Stimulated activated CD8-positive, alpha-beta memory T cell treated with anti-CD3 and anti-CD28 coated beads, Interleukin-7, amount 100 ng/mL, for 1 hour (primary cell): ENCODE measurements at places on chromosomes 1 and 21.

DNA sequence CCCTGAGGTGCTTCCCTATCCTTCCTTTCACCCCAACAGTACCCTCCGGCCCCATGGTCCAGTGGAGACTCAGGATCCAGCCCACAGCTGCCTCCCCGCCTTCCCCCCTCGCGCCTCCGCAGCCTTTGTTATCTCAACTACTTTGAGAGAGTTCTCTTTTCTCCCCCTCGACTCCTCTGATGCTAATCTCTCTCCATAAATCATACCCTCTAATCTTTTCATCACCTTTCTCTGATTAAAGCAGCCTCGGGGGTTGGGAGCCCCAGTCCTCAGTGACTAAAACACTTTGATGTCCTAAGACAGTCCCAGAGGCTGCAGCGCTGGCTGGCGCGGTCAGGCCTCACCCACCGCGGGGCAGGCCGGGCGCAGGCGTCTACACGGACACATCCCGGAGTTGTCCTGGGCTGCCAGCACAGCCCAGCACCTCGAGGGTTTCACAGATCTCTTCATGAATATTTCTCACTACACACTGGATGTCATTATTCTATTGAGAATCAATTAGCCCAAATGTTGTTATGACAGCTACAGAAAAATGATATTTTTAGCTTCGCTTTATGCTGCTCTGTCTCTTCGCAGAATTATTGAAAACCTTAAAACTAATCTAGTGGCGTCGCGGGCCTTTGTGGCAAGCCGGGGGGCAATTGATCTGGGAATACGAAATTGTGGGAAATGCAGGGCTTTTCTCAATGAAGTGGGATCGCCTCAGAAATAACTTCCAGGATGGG, 289.5 kb downstream of the RRAGC start:
- DNase-seq, result no peak

DNA sequence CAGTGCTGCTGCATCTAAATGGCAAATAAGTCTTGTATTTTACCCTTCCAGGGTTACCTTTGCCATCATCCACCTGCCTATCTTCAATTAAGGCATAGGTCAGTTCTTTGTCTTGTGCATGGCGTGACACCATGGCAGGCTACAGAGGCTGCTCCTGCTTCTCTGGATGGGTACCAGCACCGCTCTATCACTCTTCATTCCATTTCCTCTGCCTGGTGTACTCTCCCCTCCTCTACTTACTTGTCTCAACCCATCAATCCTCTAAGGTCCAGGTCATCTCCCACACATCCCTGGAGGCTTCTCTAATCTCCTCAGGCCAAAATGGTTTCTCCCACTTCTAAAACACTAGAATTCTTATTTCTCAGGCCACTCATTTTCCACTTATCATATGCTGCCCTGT, 257.5 kb downstream of the BARHL2 start:
- no peak for DNase-seq

DNA sequence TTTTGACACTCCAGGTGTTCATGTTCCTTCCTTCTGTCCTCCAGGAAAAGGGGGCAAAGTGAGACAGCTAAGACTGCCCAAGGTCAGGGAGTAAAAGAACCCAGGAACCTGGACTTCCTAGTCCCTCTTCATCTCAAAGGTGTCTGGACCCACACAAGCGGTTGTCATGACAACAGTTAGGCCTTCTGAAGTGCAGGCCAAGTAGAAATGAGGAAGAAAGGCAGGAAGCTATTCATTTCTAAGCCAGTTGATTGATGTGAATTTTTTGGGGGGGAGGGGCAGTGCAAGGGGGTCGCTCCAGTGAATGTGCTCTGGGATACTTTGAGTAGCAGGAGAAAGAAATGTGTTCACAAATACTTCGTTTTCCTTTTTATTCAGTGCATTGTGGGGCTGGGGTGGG, 114.3 kb downstream of the NAV1 start:
- no peak for DNase-seq

GRCh38 chr1:175493321-175494010, 249.9 kb downstream of the TNR start:
- no peak for DNase-seq

DNA sequence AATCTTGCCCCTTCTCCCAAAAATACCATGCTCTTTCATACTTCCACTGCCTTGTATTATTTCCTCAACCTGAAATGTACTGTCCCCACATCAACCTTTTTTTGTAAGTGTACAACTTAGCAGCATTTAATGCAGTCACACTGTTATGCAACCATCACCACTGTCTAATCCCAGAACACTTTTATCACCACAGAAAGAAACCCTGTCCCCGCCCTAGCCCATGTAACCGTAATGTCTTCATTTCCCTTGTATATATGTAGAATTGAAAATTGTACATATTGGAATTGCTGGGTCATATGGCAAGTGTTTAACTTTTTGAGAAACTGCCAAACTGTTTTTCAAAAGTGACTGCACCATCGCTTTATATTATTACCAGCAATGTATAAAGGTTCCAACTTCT, 37.4 kb downstream of the PTP4A2 start:
- no peak for DNase-seq

DNA sequence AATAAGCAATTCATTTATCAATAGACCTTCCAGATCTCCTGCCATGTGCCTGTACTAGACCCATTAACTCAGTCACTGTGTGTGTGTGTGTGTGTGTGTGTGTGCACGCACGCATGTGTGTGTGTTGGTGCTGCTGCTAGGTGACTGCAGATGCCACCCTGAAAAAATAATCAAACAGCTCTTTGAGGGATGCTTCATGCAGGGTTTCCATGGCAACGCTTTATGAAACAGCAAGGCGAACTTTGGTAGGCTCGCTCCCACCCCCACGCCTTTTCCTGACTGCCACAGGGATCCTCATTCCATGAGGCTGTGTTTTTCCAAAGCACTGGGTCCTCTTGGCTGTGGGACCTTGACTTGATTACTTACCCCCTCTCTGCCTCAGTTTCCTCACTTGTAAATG, 94.0 kb downstream of the HMGB4 start:
- no peak for DNase-seq

- no peak for DNase-seq
These were observed 202.2 kb upstream of the C8B start for GRCh38 chr1:57167997-57168396.
